ENCODE measurements at places on chromosomes 1 and 21.

GRCh38 chr1:2233997-2234761 lies 6.1 kb downstream of the SKI start:
- DNase-seq = peak; percentile 85

DNA sequence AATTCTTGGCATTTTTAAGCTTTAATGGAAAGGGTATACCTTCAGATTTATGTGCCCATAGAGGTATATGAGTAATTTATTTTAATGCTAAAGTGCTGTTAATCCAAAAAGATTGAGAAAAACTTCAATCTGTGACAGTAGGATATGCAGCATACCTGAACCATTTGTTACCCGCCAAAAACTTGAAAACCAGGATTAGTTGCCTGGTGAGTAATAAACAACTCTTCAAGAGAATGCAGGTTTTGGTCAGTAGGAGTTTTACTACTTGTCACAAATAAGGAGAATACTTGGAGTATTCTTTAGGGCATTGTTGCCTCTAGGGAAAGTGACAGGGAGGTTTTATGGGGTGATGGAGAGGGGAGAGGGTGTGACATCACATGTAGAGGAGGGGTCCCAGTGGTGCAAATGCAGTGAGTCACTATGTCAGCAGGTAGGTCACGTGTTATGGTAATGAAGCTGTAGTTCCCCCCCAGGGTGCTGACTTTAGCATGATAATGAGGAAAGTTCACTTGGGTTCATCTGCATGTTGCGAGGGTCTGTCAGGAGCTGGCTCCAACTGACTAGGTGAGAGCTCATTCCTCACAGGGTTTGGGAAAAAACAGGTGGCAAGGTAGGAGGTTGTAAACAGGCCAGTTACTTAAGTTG lies 23.1 kb downstream of the USP25 start:
- DNase-seq = no peak

DNA sequence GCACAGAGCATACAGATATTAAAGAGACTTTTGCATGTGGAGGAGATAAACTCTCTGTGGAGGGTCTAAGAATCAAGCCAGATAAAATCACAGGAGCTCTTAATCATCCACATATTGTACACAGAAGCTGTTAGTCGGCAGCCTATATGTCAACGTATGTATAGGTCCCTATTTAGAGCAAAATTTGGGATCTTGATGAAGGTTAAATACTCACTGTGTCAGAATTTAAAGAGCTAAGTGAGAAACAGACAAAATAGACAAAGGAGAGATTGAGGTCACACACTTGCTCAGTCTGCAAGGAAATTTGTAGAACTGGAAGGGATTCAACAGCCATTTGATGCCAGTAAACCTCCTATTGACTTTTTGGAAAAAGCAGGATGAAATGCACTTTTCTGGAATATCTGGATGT lies 4.1 kb upstream of the IRF2BP2 start:
- no peak for DNase-seq

- no peak for DNase-seq
Measured at GRCh38 chr1:110616587-110616986, 10.4 kb upstream of the KCNA2 start.

DNA sequence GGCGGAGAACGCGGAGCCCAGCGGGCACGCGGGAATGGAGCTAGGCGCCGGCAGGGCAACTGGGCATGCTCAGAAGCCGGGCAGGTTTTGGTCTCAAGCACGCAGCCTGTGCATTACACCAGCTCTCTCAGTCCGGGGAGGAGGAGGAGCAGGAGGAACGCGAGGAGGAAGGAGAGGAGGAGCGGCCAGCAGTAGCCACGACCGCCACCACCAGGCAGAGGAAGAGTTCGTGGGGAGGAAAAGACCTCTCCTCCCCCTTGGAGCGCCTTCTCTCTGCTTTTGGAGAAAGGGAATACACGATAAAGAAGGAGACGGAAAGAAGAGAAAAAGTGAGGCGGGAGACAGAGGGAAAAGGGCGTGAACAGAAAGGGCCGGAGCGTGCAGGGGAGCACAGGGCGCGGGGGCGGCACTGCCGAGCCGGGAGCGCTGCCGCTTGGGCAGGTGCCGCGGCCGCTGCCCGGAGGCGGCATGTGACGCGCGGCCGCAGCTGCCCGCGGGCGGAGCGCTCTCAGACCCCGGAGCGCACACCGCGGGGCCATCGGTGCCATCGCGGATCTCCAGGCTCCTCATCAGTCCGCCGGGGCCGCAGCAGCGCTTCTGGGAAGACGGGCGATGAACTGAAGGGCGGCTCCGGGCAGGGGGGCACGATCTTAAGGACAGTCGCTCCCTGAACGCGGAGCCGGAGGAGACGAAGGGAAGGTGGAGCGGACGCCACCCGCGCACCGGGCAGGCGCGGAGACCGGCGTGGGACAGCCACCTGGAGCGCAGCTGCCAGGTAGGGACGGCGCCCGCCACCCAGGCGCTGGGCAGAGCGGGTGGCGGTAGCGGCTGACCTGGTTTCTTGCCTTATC lies at the start of gene CHRM3:
Gene CHRM3 (plus strand): TSS at position 116 of the 851 bp plus-strand sequence. CDS start 520,884 bp downstream, outside the sequence.
- no peak for DNase-seq

GRCh38 chr1:1232208-1232795 lies at the start of gene B3GALT6:
B3GALT6 (plus strand) TSS chr1:1232237; CDS start chr1:1232279, 42 bp downstream.
- no peak for DNase-seq

- no peak for DNase-seq
Measured at GRCh38 chr1:212529211-212529741, 79.3 kb upstream of the ATF3 start.
